ENCODE measurements at places on chromosomes 5 and 9. TPM values are rescaled to one million over a fixed set of nuclear protein-coding genes. Genes with fewer than 3 reads are reported as not detected.

GPR150 gene
- 0.28 TPM for total RNA-seq

GRM6 gene
- not detected for total RNA-seq

ADAMTS19 gene
- not detected for total RNA-seq

PANK3 gene
- total RNA-seq, result 47.9 TPM

RPL35 gene
- total RNA-seq, result 1,557 TPM

CDH6 gene
- not detected for total RNA-seq

BARHL1 gene
- total RNA-seq, result not detected

UBQLN1 gene
- 90.3 TPM for total RNA-seq

CEL gene
- total RNA-seq, result 1.7 TPM

SLC34A3 gene
- not detected for total RNA-seq

ACSL6 gene
- 10.9 TPM for total RNA-seq

FNIP1 gene
- 30.3 TPM for total RNA-seq

GRCh38 chr9:124831642-124832364 lies 21.5 kb upstream of the WDR38 start:
- no peak for DNase-seq

GRCh38 chr5:307794-308579 lies 13.5 kb upstream of the AHRR start:
- no peak for DNase-seq

GRCh38 chr9:87685871-87686519 lies 39.9 kb upstream of the CTSL start:
- DNase-seq, result no peak

DNA sequence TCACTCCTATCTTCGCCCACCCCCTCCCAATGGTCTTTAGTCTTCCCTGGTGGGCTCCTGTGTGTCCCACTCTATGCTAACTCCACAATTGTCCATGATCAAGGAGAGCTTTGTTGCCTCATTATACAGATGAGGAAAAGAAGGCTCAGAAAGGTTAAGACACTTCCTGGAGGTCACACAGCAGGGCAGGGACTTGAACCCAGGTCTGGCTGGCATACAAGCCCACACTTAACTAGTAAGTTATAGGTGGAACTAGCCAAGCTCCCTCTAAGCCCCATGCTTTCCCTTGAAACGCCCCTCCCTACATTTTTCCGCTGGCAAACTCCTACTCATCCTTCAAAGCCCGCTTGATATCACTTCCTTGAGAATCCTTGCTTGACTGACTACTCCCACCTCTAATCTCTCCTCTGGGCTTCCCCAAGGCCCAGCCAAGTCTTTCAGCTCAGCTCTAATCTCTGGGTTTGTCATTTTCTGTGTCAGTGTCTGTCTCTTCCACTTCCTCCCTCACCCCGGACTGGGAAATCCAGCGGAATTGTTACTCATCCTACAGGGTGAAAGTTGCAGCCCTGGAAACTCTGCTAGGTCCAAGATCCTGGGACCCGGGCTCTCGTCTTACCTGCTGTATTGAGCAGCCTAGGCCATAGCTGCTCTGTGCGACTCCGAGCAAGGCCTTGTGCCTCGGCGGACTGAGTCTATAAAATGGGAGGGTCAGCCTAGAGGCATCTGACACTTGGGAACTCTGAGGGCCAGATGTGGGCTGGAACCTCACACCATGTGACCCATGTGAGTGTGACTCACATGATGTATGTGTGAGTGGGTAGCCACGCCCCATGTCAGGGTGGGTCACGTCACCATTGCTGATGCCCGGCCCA lies 144.5 kb downstream of the GAPVD1 start:
- DNase-seq, result no peak

DNA sequence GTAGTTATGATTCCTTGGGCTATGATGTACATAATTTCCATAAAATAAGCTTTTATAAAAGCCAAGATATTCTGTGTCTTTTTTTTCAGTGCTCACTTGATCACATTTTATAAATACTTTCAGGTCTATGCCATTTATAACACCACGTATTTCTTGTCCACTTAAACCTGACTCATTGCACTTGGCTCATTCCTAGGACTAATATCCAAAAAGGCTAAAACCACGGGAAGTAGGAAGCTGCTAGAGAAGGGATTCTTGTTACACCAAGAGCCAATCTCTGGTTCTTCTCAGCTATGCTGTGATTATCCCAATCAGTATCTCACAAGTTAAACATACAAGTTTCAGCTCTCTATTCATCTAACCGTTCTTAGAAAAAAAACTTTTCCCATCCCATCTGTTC lies 80.4 kb upstream of the CDH6 start:
- DNase-seq, result no peak

DNA sequence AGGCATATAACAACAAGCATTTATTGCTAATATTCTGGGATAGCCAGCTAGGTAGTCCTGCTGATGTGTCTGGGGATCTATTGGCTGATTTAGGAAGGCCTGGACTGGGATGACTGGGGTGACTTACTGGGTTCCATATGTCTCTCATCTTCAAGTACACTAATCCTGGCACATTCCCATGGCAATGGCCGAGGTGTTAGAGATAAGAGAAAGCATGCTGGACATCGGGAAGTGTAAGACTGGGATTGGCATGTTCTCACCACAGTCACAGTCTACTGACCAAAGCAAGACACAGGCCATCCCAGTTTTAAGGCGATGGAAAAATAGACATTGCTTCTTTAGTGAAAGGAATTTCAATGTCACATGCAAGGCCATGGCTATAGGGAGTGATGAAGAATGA lies 29.7 kb downstream of the F2R start:
- peak; percentile 22 for DNase-seq

DNA sequence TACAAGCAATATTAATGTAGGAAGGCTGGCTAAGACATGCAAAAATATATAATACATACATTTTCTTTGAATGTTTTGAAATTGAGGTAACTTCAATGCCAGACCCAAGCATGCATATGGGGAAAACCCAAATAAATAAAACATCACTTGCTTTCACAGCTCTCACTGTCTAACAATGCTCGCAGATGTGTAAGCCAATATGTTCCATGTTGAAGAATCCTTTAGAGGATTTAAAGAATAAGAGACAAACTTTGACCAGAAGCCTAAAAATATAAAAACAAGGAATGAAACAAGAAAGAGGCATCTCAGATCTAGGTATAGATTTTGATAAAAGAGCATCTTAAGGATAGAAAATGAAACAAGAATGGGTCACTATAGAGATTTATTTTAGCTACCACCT lies 354.2 kb downstream of the CDH10 start:
- no peak for DNase-seq

DNA sequence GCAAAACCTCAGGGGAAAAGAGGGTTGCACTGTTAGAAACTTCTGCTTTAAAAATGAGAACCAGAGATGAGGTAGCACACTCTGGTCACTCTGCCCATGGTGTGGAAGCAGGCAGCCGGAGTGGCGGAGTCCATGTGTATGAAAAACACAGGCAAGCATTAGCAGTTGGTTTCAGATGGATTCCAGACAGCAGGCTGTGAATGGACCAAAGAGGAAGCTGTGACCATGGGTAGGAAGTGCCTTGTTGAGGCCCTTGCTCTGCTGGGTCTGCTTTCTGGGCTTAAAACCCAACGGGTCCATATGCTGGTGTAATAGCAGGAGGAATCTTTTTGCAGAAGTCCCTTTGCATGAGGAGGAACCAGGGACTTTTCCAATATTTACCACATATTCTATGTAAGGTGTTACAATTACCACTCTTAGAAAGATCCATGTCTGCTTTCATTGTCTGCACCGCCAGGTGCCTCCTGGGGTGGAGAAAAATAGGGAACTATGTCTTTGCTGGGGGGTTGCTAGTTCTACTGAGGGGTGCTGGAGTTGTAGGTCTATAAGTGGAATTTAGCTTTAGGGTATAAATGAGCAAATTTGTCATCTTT lies 77.0 kb downstream of the ANKRD55 start:
- no peak for DNase-seq

DNA sequence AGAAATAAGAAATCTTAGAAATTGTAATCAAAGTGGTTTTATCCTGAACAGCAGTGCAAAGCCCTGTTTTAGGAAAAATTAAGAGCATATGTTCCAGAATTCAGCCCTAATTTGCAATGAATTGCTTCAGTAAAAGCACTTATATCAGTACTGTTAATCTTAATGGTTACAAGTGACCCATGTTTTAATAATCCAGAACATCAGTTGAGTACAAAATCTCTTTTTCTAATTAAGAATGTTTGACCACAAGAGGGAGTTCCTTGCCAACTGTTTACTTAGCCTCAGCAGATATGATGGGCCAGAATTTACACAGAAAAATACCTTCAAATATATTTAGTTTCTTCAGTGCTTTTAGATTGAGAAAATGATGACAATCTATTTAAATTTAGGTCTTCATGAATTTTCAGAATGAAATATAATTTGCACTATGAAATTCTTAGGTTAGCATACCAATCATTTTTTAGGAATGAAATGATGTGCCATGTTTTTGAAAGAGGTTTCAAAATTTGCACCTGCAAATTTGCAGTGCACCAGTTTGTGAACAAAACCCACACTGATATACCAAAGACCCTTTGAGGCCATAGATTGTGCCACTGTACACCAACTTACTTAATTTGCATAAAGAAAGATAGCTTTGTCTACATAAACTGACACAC lies 926.3 kb upstream of the ARRDC3 start:
- DNase-seq, result no peak

- DNase-seq, result no peak
These were observed 94.4 kb downstream of the MACROH2A1 start for GRCh38 chr5:135304352-135305221.

GRCh38 chr5:149588936-149589335 lies 7.6 kb downstream of the ARHGEF37 start:
- no peak for DNase-seq

- DNase-seq, result no peak
These were observed 120.6 kb downstream of the PIK3R1 start for GRCh38 chr5:68336200-68336599.

DNA sequence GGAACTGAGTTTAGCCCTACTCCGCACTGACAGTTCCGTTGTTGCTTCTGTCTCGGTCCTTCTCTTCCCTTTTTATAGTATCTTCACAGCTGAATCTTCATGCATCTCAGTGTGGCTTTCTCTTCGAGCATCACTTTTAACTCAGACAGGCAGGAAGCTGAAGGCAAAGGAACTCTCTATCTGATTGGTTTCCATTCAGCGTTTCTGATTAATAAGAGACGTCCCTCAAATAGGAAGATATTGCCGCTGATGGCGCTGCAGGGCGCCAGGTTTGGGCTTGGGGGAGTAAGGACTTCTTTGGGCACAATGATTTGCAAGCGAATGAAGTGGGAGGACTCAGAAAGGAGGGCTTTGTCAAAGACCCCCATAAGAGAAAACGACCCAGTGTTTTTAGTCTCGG lies at the start of gene CDH9:
Gene CDH9 (minus strand): TSS at position 111 of the 400 bp plus-strand sequence. CDS start 50,253 bp downstream, outside the sequence.
- DNase-seq, result no peak

Measured in activated CD8-positive, alpha-beta memory T cell treated with anti-CD3 and anti-CD28 coated beads, Interleukin-2, amount 10 ng/mL, durations not matched to agents 7 days and 5 days (primary cell).